ENCODE measurements at places on chromosomes 4 and X. TPM values are rescaled to one million over a fixed set of nuclear protein-coding genes. Genes with fewer than 3 reads are reported as not detected.

The RNF175 gene
- total RNA-seq, result not detected

The SMIM10L2A gene
- 0.25 TPM for total RNA-seq

The FANCB gene
- total RNA-seq, result 8.3 TPM

The HPSE gene
- 5.2 TPM for total RNA-seq

The CXCL11 gene
- not detected for total RNA-seq

The STATH gene
- total RNA-seq, result 0.29 TPM

The LIN54 gene
- 13.9 TPM for total RNA-seq

The BTK gene
- not detected for total RNA-seq

The SMAD1 gene
- 16.2 TPM for total RNA-seq

The IQCM gene
- total RNA-seq, result not detected

The PABPC1L2B gene
- total RNA-seq, result not detected

The H2BW2 gene
- total RNA-seq, result not detected

The IL9R gene
- total RNA-seq, result not detected

The CNGA2 gene
- total RNA-seq, result not detected

The GPRIN3 gene
- 0.62 TPM for total RNA-seq

The PPP1R2C gene
- total RNA-seq, result not detected

The VCX2 gene
- 3.2 TPM for total RNA-seq

The KCND1 gene
- not detected for total RNA-seq

The MID1 gene
- total RNA-seq, result 9.1 TPM

The CRMP1 gene
- 37.7 TPM for total RNA-seq

The RBM46 gene
- not detected for total RNA-seq

The GLUD2 gene
- 0.43 TPM for total RNA-seq

The CXorf65 gene
- not detected for total RNA-seq

The GAB1 gene
- 16.8 TPM for total RNA-seq

The GAGE13 gene
- not detected for total RNA-seq

The GNRHR gene
- not detected for total RNA-seq

The FGFBP2 gene
- 0.27 TPM for total RNA-seq

The BEX2 gene
- total RNA-seq, result 19.2 TPM

The GALNTL6 gene
- total RNA-seq, result not detected

The MAGEA9B gene
- total RNA-seq, result 0.08 TPM
